ENCODE measurements at places on chromosomes 5 and 9.

- no peak for DNase-seq
These were observed 43.3 kb downstream of the DOCK8 start for GRCh38 chr9:257957-258356.

- no peak for DNase-seq
These were observed 223.0 kb downstream of the IRX1 start for GRCh38 chr5:3818624-3819023.

DNA sequence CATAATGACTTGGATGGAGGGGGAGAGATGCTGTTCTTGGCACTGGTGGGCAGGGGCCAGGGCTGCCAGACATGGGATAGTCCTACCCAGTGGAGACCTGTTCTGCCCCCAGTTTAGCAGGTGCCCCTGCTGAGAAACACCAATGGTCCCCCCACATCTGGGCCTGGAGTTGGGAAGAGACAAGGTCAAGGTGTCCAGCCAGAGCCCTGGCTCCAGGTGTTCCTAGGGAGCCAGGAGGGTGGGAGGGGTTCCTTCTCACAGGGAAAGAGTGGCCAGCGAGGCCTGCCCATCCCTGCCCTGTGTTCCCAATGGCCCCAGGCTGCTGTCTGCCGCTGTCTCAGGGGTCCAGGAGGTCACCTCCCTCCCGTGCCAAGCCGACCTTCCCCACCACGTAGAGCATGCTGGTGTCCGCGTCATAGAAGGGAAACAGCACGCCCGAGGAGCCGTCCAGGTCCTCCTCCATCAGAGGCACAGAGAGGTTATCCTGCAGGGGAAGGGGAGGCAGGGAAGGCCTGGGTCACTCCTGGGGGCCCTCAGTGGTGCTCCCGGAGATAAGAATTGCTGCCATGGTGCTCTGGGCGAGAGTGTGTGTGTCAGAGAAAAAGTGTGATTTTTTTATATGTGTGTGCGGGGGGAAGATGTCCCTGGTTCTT, 11.7 kb upstream of the TRIM14 start:
- no peak for DNase-seq

DNA sequence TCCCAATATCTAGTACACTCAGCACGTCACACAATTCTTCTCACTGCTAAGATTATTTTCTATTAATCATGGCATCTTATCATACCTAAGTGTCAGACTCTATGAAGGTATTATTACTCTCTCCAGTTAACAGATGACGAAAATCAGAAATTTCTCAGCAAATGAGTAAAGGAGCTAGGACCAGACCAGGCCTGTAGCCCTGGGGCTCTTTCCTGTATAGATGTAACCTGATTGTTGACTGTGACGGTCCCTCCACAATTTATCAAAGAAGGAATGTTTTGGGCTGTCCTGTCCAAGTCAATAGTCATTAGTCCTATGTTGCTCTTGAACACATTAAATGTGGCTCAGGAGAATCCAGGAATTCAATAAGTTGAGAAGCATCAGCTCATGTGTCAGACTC, 106.2 kb downstream of the ST8SIA4 start:
- DNase-seq: no peak

DNA sequence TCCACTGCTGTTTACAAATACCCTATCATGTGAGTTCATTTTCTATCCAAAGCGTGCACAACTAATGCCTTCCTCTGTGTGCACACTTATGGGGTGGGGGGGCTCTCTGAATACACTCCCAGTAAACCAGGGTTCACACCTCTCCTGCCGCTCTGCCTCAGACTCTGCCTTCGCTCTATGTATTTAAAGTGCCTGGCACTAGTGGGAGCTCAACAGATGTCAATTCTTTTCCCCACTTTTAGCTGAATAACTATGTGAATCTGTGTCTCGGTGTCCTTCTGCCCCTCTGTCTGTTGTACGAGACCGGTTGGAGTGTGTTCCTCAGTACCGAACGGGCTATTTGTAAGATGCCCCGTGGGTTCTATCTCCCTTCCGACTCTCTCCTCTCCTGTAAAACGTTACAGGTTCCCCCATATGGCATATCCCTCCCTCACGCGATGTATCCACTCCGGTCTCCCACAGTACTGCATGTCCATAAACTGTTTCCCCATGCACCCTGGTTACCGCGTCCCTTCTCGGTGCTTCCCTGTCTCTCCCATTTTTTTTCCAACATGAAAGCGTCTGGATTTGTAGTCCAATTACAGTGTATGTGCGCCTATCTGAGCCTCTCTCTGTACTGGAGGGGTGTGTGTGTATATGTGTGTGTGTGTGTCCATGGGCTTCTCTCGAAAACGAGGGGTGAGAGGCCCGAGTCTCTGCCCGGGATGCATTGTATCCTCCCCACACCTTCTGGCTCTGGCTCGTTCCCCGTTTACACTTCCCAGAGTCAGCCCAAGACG, 1.6 kb downstream of the ELL2 start:
- DNase-seq: peak; percentile 44

- DNase-seq: no peak
These were observed 129.0 kb downstream of the TAF11L14 start for GRCh38 chr5:17763301-17763700.

GRCh38 chr9:135817951-135818717, 89.2 kb downstream of the CAMSAP1 start:
- no peak for DNase-seq

- peak; percentile 75 for DNase-seq
These were observed 23.2 kb downstream of the FGD3 start for GRCh38 chr9:92970467-92970923.

DNA sequence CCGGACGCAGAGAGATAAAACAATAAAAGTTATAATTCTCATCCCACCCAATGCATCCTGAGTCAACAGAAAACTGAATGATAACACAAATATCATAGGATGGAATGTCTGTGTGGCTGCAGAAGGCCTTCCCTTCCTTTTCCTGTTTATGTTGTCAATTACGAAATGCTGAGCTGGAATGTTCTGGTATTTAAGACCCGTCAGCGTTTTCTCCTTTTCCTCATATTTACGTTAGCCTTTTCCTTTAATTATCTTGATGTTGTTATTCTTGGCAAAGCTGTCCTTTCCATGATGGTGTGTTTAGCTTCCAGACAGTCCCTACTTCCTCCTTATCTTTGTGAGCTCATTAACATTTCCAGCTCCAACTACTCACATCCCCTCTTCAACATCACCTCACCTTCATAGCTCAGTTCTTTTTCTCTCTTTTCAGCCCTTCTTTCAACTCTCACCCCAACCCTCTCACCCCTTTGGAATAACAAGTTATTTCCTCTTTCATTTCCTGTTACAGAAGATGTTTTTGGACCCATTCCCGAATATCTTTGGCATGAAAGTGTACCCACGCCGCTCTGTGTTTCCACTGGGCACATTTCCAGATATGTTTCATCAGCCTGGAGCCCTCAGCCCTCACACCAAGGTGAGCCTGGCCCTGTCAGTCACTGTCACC, 221.6 kb downstream of the NR2F1-AS1 start:
- DNase-seq: peak; percentile 78

GRCh38 chr5:132480893-132481595, 9.5 kb downstream of the IRF1 start:
- no peak for DNase-seq

- no peak for DNase-seq
These were observed 216.1 kb downstream of the MEF2C start for GRCh38 chr5:88666761-88667495.

DNA sequence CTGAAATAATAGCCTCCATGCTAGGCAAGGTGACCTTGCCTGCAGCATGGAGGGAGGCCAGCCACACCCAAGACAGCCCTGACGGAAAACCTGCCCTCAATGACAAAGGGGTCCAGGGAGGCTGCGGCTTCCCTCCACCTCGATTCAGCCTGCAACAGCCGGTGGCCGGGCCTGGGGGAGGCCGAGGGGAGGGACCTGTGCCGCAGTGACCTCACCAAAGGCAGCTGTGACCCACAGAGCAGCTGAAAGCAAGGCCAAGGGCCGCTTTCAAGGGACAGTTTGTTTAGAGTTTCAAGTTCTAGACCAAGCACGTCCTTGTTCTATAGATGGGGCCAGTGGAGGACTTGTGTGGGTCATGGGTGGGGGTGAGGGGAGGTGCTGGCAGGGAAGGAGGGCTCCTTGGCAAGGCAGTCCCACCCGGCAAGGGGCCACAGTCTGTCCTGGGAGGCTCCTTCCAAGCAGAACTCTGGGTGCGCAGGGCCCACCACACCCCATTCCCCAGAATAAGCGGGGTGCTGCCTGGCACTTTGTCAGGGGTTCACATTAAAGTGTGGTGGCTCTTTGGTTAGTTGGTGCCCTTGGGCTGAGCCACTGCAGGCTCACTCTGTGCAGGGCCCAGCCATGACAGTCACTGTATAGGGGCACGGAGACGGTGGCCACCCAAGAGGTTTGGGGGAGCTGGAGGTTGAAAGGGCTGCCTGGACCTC, 226.5 kb downstream of the FANCC start:
- DNase-seq: no peak

DNA sequence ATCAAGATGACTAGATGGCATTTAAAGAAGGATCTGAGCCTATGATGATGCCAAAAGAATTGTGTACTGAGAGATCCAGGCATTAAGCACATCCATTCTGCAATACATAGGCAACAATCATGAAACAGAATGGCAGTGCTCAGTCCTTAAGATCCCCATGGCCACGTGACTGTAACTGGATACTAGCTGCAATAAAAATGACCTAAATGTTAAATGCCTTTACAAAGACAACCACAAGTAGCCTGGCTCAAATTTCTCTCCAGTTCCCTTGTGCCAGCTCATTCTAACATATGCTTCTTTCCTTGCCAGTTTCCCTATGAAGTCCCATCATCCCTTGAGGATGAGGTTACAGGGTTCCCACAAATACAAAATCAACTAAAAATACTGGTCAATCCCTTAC, 148.3 kb upstream of the GHR start:
- no peak for DNase-seq

DNA sequence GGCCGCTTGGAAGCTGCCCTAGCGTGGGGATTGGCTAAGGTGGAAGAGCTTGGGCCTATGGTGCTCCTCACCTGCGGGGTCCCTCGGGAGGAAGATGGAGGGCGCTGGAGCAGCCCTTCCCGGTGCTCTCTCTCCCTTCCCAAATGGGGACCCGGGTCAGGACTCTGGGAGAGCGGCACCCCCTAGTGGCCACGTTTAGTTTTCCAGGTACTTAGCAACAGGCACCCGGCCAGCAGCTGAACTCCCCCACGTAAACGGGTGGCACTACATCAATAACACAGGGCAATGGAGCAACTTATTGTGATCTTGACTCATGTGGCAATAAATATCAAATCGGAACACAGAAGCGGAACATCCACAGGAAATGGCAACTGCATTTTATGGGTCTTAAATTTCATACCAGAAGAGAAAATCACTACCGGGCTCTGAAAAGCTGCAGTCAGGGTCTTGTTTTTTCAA, 316.6 kb downstream of the AGTPBP1 start:
- DNase-seq: peak; percentile 81

DNA sequence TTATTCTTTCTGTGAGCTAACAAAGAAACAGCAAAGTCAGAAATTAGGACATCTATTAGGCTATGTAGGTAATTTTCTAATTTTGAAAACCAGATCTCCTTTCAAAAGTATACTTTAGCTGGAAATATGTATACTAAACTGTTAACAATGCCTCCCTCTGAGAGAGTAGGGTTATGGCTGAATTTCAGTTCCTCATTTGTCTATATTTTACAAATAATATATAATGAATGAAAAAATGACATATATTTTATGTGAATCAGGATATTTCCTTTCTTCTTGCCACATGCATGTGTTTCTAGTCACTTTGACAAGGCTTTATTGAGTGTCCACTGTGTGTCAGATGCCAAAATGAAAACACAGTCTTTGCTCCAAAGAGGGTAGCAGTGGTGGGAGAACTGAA, 15.4 kb downstream of the HACD4 start:
- DNase-seq: no peak

DNA sequence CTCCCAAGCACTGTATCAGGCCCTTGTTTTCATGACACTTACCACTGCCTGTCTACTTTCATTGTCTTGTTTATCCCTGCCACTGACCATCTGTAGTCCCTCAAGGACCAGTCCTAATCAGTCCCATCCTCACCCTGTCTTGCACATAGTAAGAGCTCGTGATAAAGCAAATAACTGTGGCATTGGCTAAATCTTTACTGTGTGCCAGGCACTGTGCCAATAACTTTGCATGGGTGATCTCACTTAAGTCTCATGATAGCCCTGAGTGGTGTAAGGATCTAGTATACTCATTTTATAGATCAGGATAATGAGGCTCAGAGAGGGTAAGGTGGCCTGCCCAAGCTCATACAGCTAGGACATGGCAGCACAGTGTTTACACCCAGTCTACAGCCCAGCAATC, 5.6 kb downstream of the CDX1 start:
- DNase-seq: no peak

- DNase-seq: no peak
These were observed 297.0 kb downstream of the TRIM32 start for GRCh38 chr9:116984111-116984510.

DNA sequence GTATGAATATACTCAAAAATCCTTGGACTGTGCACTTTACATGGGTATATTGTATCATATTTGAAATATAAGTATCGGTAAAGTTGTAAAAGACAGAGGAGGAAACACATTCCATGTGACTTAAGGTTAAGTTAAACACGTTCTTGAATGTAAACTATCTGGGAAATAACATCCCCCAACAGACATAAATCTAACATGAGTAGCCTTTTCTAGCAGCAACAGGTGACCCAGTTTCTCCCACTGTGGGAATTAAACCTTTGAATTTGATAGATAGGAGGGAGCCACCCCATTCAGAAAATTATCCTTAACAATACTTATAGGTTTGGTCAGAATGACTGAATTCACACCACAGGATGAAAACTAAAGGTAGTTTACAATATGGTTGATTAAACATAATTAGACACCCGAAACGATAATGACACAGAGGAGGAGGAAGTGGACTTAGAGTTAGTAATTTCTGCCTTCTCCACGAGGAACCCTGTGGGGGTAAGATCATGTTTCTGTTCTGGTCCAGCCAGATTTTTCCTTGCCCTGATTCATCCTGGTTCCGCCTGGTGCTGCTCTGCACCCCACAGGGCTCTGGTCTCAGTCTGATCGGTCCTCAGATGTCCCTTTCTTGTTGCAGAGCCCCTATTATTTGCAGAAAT, 84.6 kb upstream of the DNAH5 start:
- DNase-seq: no peak

DNA sequence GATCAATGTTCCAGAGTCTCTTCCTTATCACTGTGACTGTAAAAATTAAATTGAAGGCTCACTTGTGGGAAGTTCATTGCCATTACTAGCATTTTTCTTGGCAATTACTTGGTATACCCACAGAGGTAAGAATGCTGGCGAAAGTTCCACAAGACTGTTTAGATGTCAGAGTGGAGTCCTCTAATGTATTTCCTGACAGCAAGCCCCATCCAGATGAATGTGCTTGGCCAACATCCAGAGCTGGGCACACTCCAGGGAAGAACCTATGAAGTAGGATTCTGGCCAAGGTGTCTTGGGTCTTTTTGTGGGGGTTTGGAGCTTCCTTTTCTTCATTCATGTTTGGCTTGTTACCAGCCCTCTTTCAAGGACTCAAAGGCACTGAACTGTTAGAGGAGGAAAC, 473.6 kb downstream of the DMAC1 start:
- no peak for DNase-seq
